A549 treated with CpdA at 1 μM for 4 hours (cell line): ENCODE measurements at places on chromosomes 3 and 15. TPM values are rescaled to one million over a fixed set of nuclear protein-coding genes. Genes with fewer than 3 reads are reported as not detected.

Gene CHRM5
- 0.01 to 0.02 TPM in 2 of 5 replicates, not detected in the others for total RNA-seq

Gene ATG7
- total RNA-seq, result 16.5 to 23.3 TPM (median 17.2 TPM) in 5 replicates

Gene PIGZ
- 0.94 to 1.6 TPM (median 1.3 TPM) in 5 replicates for total RNA-seq

Gene CCDC174
- total RNA-seq, result 10.8 to 16.7 TPM (median 12.8 TPM) in 5 replicates

Gene TERC
- total RNA-seq, result 0.16 TPM in 1 of 5 replicates, not detected in the others

Gene ASB14
- total RNA-seq, result not detected in 5 replicates

Gene UNC13C
- not detected in 5 replicates for total RNA-seq

Gene WDR76
- total RNA-seq, result 10.5 to 15.0 TPM (median 12.0 TPM) in 5 replicates

Gene LSAMP
- total RNA-seq, result 0.06 to 0.30 TPM (median 0.08 TPM) in 5 replicates

Gene SKIL
- total RNA-seq, result 18.4 to 31.8 TPM (median 23.3 TPM) in 5 replicates

Gene ATP13A5
- total RNA-seq, result not detected in 5 replicates

Gene ACAD9
- 21.5 to 29.0 TPM (median 24.9 TPM) in 5 replicates for total RNA-seq

Gene RAB6B
- total RNA-seq, result 0.76 to 2.4 TPM (median 2.3 TPM) in 5 replicates

Gene SH2D7
- not detected in 5 replicates for total RNA-seq

Gene BSN
- 0.10 to 0.19 TPM (median 0.13 TPM) in 5 replicates for total RNA-seq

Gene CPN2
- total RNA-seq, result not detected in 5 replicates

Gene TM4SF1
- 1,446 to 2,525 TPM (median 1,775 TPM) in 5 replicates for total RNA-seq

Gene REC114
- not detected in 5 replicates for total RNA-seq

Gene NCK1
- total RNA-seq, result 25.4 to 30.5 TPM (median 29.1 TPM) in 5 replicates

Gene CNTN3
- not detected in 5 replicates for total RNA-seq

Gene IQCH
- total RNA-seq, result 0.89 to 2.2 TPM (median 1.6 TPM) in 5 replicates

Gene FBXO40
- total RNA-seq, result not detected in 5 replicates

Gene ATG3
- total RNA-seq, result 39.5 to 55.5 TPM (median 47.6 TPM) in 5 replicates

Gene AADACL2
- not detected in 5 replicates for total RNA-seq

Gene SKOR1
- total RNA-seq, result 0.03 TPM in 2 of 5 replicates, not detected in the others

Gene GRK7
- 0.02 to 0.06 TPM (median 0.03 TPM) in 3 of 5 replicates, not detected in the others for total RNA-seq

Gene COL6A5
- not detected in 5 replicates for total RNA-seq

Gene ST3GAL6
- 0.60 to 1.9 TPM (median 0.91 TPM) in 5 replicates for total RNA-seq

Gene RLBP1
- total RNA-seq, result not detected in 5 replicates

Gene AMT
- total RNA-seq, result 0.09 to 0.38 TPM (median 0.35 TPM) in 4 of 5 replicates, not detected in the other

Gene FBN1
- 6.1 to 11.2 TPM (median 8.2 TPM) in 5 replicates for total RNA-seq

Gene OR5K2
- total RNA-seq, result not detected in 5 replicates

Gene PTX3
- total RNA-seq, result 0.57 to 1.2 TPM (median 0.90 TPM) in 5 replicates

Gene GRM2
- 0.05 to 0.18 TPM (median 0.09 TPM) in 4 of 5 replicates, not detected in the other for total RNA-seq

Gene TM6SF1
- 0.05 to 0.10 TPM in 2 of 5 replicates, not detected in the others for total RNA-seq

Gene SLC9C1
- not detected in 5 replicates for total RNA-seq

Gene FGF12
- total RNA-seq, result 0.34 to 1.0 TPM (median 0.61 TPM) in 5 replicates

Gene TRPM1
- total RNA-seq, result not detected in 5 replicates

Gene LYZL4
- not detected in 5 replicates for total RNA-seq

Gene FBXL22
- total RNA-seq, result 0.16 to 0.50 TPM (median 0.27 TPM) in 5 replicates

Gene STRC
- total RNA-seq, result 0.09 to 0.45 TPM (median 0.13 TPM) in 5 replicates

Gene GOLGA8O
- 0.21 to 0.50 TPM (median 0.29 TPM) in 5 replicates for total RNA-seq

Gene GATA2
- total RNA-seq, result 4.1 to 5.5 TPM (median 5.5 TPM) in 5 replicates

Gene CPEB1
- 2.8 to 4.0 TPM (median 3.8 TPM) in 5 replicates for total RNA-seq

Gene SCG3
- 0.05 TPM in 1 of 5 replicates, not detected in the others for total RNA-seq

Gene SLMAP
- total RNA-seq, result 20.3 to 26.5 TPM (median 25.2 TPM) in 5 replicates

Gene GABRR3
- not detected in 5 replicates for total RNA-seq

Gene AGBL1
- total RNA-seq, result not detected in 5 replicates

Gene GP9
- not detected in 5 replicates for total RNA-seq

Gene APOD
- 0.51 to 0.81 TPM (median 0.59 TPM) in 5 replicates for total RNA-seq

Gene GOLGA6L10
- total RNA-seq, result 0.35 to 0.68 TPM (median 0.40 TPM) in 5 replicates

Gene KLHL6
- total RNA-seq, result not detected in 5 replicates

Gene SLC22A13
- total RNA-seq, result 0.06 to 0.12 TPM (median 0.10 TPM) in 3 of 5 replicates, not detected in the others

Gene TEX55
- 0.03 TPM in 1 of 5 replicates, not detected in the others for total RNA-seq

Gene PRTG
- total RNA-seq, result 8.2 to 11.0 TPM (median 10.2 TPM) in 5 replicates
